ENCODE measurements at places on chromosomes 16 and 17. TPM values are rescaled to one million over a fixed set of nuclear protein-coding genes. Genes with fewer than 3 reads are reported as not detected.

DNA sequence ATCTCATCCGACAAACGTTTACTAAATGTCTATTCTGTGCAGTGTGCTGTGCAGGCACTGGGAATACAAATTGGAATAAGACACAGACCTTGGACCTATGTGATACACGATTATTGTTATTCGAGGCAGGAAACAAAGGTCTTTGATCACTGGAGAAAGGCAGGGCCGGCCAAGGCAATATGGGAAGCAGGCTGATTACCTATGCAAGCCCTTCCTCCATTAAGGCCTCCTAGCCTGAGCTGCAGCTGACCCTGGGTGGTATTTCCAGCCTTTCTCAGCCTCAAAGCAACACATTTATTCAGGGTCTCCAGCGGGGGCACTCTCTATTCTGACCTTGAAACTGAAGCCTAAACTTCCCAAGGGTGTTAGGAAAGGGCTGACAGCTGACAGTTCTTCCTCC is 13.4 kb downstream of the ST6GALNAC1 start:
- H3K36me3 ChIP-seq: no peaks in the 10 kb centered on the region
- no peak overlapping the region for H3K4me3 ChIP-seq
- no peak overlapping the region for H3K27ac ChIP-seq
- peaks cover 3% of the 10 kb centered on the region for H3K4me1 ChIP-seq
- no peak for DNase-seq

DNA sequence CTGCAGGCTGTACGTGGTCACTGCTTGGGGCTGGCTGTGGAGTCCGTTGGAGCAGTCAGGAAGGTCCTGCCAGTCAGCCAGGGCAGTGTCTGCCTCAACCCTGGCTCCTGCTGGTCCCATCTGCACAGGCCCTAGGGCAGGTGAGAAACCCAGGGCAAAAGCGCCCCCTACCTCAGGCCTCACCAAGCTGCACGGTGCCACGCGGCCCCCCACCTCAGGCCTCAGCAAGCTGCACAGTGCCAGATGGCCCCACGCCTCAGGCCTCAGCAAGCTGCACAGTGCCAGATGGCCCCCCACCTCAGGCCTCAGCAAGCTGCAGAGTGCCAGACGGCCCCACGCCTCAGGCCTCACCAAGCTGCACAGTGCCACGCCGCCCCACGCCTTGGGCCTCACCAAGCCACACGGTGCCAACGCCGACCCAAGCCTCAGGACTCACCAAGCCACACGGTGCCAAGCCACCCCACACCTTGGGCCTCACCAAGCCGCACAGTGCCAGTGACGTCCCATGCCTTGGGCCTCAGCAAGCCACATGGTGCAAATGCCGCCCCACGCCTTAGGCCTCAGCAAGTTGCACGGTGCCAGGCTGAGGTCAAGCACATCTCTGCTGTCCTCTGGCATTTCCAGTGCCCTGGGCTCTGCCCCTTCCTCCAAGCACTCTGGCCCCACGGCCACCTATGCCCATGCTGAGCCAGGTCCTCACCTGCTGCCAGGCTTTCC is 5.5 kb downstream of the TMEM204 start:
- no peak overlapping the region for H3K4me3 ChIP-seq
- peaks cover 19% of the 10 kb centered on the region for H3K36me3 ChIP-seq
- H3K27me3 ChIP-seq: no peaks in the 10 kb centered on the region
- no peak for DNase-seq

- peaks cover 30% of the 10 kb centered on the region for H3K4me1 ChIP-seq
- no peaks in the 10 kb centered on the region for H3K27me3 ChIP-seq
- H3K27ac ChIP-seq: peak overlapping the region; percentile 81
- no peak for DNase-seq
- H3K4me3 ChIP-seq: peak overlapping the region; percentile 94
Observed at GRCh38 chr17:28570716-28571360, 486 bp downstream of the PIGS start.

ELMO3 gene
- 1.7 TPM for total RNA-seq

GRCh38 chr16:49740256-49740655 is 115.7 kb downstream of the ZNF423 start:
- no peak for DNase-seq
- no peaks in the 10 kb centered on the region for H3K36me3 ChIP-seq
- no peak overlapping the region for H3K4me3 ChIP-seq
- no peaks in the 10 kb centered on the region for H3K4me1 ChIP-seq
- no peak overlapping the region for H3K27ac ChIP-seq

DNA sequence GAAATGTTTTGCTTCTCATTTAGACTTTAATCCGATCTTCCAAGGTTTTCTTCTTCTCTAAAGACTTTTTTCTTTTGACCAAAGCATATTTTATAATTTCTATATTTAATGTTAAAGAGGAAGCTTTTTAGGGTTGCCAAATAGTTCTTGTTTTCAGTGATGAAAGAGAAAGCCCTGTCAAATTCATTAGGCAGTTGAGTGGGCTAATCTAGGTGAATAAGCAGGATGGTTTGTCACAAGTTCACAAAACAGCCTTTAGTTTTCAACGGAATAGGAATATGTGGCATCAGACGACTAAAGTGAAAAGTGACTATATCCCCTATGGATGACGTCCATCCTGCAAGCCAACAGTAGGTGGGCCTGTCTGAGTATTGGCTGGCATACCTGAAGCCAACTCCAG is 118.8 kb downstream of the NLK start:
- no peak overlapping the region for H3K27ac ChIP-seq
- peaks cover 2% of the 10 kb centered on the region for H3K4me1 ChIP-seq
- H3K36me3 ChIP-seq: peaks cover 9% of the 10 kb centered on the region
- H3K4me3 ChIP-seq: no peak overlapping the region

GSG1L2 gene
- total RNA-seq: not detected

DNA sequence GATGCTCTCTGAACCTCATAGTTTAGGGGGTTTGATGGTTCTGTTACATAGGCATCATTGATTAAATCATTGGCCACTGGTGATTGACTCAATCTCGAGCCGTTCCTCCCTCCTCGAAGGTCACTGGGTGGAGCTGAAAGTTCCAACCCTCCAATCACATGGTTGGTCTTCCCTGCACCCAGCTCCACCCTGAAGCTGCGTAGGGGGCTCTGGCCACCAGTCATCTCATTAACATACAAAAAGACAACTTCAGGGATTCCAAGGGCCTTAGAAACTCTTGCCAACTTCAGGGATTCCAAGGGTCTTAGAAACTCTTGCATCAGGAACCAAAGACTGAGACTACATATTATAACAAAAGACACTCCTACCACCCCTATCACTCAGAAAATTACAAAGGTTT is 306.5 kb upstream of the TNRC6C start:
- no peak overlapping the region for H3K4me3 ChIP-seq
- H3K27ac ChIP-seq: no peak overlapping the region
- H3K4me1 ChIP-seq: no peaks in the 10 kb centered on the region
- peaks cover 39% of the 10 kb centered on the region for H3K27me3 ChIP-seq

Data from osteocyte (in vitro differentiated cells).